ENCODE measurements at places on chromosomes 12 and 14.

- no peak for DNase-seq
These were observed 21.8 kb upstream of the KLRD1 start for GRCh38 chr12:10285919-10286318.

- no peak for DNase-seq
These were observed 35.9 kb upstream of the CEP83 start for GRCh38 chr12:94495445-94496115.

DNA sequence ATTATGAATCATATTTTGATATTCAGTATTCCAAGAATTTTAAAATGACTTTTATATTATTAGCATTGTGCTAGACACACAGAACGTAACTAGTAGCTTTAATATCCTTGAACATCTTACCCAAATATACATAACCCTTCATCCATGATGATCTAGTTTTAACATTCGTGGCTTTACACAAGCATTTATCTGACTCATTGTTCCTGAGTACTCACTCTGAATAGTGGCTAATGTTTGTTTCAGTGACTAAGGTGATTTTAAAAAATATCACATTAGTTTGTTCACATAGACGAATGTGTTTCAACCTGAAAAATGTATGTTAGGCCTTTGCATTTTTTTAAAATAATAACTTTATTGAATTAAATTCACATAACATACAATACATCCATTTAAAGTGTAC lies 80.0 kb upstream of the PTPRQ start:
- DNase-seq, result no peak

DNA sequence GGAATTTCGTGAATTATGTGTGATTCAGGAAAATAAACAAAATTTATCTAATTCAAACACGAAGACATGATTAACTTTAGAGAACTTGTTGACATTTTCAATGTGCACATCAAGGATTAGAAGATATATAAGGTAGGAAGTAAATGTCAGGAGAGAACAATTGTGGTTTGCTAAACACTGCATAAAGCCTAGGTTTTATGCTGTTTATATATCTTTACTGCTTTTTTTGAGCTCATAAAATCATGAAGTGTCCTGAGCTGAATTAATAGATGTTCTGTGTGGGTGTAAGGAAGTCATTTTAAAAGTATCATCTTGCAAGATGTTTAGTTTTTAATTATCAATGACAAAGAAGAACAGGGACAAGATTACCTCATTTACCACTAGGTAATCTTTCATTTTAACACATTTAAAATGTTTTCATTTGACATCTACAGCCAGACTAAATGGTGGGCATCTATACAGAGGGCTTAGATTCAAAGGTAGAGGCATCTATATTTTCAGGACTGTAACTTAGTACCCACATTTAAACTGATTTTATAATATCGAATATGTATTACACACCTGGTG lies 382.8 kb downstream of the ADAMTS20 start:
- no peak for DNase-seq

- no peak for DNase-seq
These were observed 100.5 kb downstream of the AEBP2 start for GRCh38 chr12:19539836-19540235.

- no peak for DNase-seq
These were observed 24.7 kb downstream of the INSM2 start for GRCh38 chr14:35558680-35559079.

DNA sequence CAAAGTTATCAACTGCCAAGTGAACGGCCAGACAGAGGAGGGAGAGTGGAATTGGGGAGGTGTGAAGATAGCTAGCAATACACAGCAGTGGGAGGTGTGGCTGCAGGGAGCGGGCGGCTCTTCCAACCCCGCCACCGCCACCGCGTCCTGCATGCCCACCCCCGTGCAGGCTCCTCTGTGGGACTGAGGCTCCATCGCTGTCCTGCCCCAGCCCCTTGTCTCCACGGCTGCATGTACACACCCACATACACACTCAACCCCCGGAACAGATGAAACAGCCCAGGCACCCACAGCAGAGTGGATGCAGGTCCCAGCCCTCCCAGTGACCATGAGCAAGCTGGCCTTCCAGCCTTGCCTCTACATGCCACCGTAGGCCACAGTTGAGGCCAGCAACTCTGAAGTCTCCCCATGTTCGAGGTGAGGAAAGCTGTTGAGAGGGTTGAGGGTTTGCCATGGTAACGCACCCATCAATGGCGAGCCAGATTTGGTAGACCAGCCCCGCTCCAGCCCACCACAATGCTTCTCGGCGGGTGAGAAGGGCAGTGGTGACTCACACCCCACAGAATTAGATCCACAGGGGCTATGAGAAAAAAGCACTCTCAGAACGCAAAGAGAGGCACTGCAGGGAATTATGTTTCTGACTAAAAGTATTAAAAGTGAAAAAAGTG lies 39.3 kb downstream of the PITPNM2 start:
- DNase-seq, result no peak

DNA sequence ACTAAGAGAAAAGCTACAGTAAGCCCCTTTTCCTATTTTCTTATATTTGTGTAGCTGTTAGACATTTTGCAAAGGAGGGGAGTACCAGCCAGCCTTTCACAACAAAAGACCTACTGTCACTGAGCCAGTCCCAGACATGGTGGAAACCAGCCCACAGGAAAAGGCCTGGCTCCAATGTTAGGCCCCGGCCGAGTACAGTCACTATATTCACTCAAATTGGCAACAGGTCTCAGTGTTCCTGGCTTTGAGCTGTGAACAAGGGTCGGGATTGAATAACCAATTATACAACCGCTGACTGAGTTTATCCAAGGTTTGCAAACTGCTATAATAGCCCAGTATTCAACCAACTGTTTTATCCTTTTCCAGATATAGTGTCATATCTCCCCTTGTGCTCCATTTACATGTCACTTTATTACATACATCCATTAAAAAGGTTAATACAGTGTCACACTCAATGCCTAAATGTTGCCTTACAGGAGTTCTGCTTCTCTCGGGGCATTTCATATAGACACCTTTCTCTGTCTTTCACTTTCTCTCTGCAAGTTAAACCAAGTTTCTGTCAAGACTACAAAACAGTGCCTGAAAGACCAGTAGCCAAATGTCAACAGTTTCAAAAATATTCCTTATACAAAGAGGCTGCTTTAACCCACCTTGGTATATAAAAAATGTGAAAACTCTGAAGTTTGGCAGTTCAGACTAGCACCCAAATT lies 178.1 kb downstream of the SOX5 start:
- DNase-seq, result no peak

Measured in GM13977 (cell line).